Head of caudate nucleus (tissue), 42 donors: ENCODE measurements at places on chromosomes 5 and 9.

DNA sequence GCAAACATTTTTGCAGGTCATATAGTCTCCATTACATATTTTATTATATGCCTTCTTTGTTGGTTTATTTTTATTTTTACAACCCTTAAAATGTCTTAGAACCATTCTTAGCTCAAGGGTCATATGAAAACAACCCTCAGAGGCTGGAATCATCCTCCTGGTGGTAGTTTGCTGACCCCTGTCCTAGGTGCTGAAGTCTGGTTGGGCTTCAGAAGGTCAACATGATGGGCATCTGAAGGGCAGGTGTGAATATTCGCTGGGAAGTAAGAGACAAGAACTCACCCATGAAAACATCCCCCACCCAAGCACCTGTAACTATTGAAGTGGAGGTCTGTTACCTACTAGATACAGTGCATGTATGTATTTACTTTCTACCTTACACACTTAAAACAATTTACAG is 75.4 kb downstream of the OSMR start:
- DNase-seq, result no peak

DNA sequence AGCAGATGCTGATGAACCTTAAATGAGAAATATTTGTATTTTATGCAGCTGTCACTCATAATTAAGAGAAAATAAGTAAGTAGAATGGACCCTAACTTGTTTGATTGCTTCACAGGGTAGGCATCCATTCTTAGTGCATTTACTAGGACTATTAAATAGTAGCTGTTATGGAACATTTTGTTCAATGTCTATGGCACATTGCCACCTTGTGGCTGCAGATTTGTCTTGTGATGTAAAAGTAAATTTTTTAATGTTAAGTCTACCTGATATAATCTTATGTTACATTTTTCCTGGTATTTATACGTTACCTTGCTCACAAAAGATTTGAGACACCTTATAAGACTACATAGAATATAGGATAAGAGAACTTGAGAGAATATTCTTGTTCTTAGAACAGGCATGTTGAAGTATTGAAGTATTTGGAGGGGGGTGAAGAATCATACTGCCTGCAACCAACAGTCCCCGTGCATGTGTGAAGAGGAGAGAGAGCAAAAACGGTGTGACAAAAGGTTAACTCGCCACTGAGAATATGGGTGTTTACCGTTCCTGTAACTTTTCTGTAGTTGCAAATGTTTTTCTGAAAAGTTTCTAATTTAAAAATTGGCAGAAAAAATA is 161.1 kb downstream of the MAST4 start:
- DNase-seq, result peak; percentile 57

- peak; percentile 10 for DNase-seq
Observed at GRCh38 chr5:66597183-66597757, 1.1 kb downstream of the MAST4 start.

DNA sequence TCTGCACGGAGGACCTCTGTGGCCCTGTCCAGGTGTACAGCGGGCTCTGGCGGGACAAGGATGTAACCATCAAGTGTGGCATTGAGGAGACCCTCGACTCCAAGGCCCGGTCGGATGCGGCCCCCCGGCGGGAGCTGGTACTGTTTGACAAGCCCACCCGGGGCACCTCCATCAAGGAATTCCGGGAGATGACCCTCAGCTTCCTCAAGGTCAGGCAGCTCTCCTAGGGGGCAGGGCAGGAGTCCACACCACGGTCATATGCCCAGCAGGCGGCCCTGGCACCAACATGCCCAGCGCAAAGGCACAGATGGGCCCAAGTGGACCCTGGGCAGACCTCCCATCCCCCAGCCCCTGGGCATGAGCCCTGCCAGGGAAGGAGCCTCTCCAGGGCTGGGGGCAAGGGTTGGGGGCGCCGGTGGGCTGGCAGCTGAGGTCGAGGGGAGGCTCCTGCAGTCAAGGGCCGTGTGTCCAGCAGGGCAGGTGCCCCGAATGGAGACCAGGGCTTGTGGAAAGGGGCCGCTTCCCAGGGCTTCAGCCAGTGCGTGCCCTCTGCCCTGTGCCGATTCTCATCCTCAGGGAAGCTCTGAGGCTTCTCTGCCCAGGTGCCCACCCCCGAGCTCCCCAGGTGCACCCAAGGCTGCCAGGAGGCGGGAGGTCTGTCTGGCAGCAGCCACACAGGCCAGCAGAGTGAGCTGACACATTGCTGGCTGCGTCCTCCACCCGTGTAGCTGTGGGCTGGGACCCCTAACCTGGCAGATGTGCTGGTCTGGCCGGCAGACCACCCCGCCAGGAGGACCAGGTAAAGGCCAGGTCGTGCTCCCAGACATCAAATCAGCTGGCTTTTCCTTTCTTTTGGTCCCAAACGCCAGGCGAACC is 10.0 kb downstream of the DIPK1B start:
- DNase-seq, result no peak

DNA sequence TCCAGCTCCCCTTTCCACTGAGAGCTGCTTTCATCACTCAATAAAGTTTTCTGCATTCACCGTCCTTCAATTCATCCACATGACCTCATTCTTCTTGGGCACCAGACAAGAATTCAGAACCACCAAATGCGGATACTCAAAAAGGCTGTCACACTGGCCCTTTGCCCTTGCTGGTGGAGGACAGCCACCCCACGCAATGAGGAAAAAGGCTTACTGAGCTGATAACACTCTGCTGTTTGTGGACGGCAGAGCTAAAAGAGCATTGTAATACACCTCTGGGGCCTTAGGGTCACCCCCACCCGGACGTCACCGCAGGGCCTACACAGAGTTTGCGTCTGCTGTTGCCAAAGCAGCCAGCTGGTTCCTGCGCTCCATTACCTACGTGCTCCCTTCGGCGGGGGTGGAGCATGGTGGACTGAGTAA is 51.2 kb upstream of the ZNF608 start:
- DNase-seq, result no peak

- no peak for DNase-seq
Observed at GRCh38 chr9:127730799-127731410, 4.2 kb downstream of the TOR2A start.

GRCh38 chr5:84279234-84279633 is 105.4 kb downstream of the EDIL3 start:
- DNase-seq, result no peak

- no peak for DNase-seq
Observed at GRCh38 chr5:176553260-176554085, 4.3 kb downstream of the CDHR2 start.

- peak; percentile 78 for DNase-seq
Observed at GRCh38 chr9:83956436-83957247, 23.4 kb downstream of the HNRNPK start.

- DNase-seq, result no peak
Observed at GRCh38 chr5:81187885-81188284, 45.2 kb upstream of the CKMT2 start.

GRCh38 chr9:78292716-78293497 is 4.0 kb upstream of the PSAT1 start:
- no peak for DNase-seq

GRCh38 chr5:17433406-17433805 is 64.6 kb upstream of the TAF11L2 start:
- no peak for DNase-seq

GRCh38 chr5:9437741-9438240 is 108.1 kb downstream of the SEMA5A start:
- DNase-seq, result no peak

- DNase-seq, result no peak
Observed at GRCh38 chr5:127076315-127077129, 3.2 kb upstream of the C5orf63 start.

- no peak for DNase-seq
Observed at GRCh38 chr5:52743970-52744369, 43.7 kb upstream of the ITGA1 start.

GRCh38 chr9:94941211-94941875 is 214.8 kb downstream of the AOPEP start:
- no peak for DNase-seq

- DNase-seq, result no peak
Observed at GRCh38 chr9:114471157-114471556, 34.1 kb downstream of the WHRN start.

GRCh38 chr5:27701931-27702903 is 663.8 kb upstream of the CDH9 start:
- no peak for DNase-seq

DNA sequence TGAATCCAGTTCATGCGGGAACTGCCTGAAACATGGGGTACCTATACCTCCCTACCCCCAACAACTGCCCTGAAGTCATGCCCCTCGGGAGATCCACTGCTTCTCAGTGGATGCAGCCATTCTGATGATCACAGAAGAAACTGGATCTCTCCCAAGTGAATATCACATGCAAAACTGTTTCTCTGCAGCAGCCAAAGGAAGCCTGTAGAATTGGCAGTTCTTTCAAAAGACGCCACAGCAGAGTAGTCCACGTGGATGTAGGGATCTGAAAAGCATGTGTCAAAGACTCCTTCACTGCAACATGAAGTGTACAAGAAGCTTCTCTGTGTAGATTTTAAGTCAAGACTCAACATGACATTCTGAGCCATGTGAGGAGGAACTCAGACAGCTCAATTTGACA is 286.7 kb downstream of the NR3C1 start:
- no peak for DNase-seq

- no peak for DNase-seq
Observed at GRCh38 chr5:141517312-141517711, 28.4 kb downstream of the PCDHGC5 start.

DNA sequence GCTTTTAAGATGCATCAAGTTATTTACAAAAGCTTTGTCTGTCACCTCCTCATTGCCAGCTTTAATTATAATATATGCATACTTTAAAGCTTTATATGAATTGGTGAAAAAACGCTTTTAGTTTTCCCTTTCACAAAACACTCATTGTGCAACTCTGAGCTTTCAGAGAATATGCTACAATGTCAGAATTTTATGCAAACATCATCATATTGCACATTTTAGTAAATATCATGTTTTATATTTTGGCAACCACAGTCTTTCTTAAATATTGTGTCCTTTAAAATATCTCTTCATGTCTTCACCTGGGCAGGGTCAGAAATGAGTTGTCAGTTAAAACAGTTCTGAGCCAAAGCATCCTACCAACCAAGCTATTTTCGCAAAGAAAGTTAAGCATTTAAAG is 601.1 kb upstream of the RORB start:
- DNase-seq, result no peak

GRCh38 chr5:106241409-106241808 is 1429.3 kb downstream of the EFNA5 start:
- no peak for DNase-seq

DNA sequence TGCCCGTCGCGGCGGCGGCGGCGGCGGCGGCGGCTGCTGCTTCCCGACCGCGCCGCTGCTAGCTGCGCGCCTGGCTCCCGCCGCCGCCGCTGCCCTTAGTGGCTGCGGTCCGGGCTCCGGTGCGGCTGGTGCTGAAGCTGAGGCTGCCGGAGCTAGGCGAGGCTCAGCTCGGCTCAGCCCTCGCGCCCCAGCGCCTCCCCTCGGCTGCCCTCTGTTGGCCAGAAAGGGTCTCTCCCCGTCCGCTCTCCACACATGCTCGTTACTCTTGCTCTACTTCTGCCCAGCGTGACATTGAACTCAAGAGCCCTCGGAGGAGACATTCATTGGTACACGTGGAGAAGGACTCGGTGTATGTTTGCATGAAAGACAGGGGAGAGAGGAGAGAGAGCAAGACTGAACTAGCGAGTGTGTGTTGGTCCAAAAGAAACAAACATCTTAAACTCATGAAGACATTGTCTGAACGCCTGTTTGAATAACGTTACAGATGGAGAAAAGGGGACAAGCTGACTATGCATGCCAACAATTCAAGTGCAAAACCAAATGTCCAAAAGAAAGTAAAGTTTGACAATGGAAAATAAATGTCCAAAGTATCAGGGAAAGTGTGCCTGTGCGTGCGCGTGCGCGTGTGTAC is at the start of gene HCN1:
TSS of gene HCN1 (minus strand) at position 175 of the 631 bp plus-strand sequence.
- peak; percentile 84 for DNase-seq

DNA sequence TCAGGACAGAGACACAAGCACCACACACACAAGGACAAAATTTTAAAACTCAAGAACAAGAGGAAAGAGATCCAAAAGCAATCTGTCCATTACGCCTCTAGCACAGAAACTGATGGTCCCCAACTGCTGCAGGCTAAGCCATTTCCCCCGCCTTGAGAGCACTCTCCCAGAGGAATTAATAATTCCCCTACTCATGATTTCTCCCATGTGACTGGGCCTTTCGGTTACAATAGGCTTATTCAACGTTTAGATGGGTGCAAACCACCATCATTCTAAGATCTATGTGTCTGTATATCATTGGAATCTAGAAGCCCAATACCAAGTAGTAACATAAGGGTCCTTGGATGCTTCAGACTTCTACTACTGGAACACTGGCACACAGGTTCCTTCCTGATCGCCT is 18.8 kb downstream of the BRD8 start:
- DNase-seq, result no peak

- DNase-seq, result no peak
Observed at GRCh38 chr9:99385814-99386279, 163.8 kb downstream of the SEC61B start.

DNA sequence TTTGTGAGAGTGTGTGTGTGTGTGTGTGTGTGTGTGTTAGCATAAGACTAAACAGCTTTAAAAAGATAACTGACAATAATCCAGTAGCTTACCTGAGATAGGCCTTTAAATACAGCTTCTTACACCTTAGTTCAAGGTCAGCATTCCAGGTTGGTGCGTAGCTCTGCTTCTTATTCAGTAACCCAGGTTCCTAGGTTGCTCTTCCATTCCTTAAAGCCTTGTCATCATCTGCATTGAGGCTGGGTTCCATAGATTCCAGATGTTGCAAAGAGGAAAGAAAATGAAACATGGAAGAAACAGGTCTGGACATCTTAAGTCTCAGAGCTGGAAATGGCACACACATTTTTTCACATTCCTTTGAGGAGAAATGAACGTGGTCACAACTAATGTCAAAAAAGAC is 53.9 kb upstream of the CAMK4 start:
- DNase-seq, result no peak

DNA sequence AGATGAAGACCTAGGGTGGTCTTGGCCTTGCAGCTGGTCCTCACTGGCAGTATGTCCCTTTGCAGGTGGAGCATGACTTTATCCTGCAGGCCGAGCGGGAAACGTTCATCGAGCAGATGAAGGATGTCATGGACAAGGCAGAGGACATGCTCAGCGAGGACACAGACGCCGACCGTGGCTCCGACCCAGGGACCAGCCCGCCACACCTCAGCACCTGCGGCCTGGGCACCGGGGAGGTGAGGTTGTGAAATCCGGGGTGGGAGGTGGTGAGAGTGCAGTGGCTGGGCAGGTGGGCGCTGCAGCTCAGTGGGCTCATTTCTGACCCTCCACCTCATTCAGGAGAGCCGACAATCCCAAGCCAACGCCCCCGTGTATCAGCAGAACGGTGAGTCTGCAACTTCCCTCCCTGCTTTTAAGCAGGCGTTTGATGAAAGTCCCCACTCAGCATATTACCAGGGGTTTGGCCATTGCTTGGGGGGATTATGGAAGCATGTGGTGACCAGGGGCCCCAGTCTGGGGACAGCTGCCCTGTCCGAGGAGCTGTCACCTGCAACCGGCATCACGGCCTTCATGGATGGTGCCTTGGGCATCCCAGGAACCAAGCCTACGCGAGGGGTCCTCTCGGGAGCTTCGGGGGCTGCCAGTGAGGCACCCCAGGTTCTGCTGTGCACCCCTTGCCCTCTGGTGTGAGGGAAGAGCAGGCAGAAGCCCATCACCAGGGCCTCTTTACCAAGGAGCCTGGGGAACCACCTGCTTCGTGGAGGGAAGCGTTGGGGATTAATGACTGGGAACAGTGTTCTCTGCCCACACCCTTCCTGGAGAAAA is 84.0 kb downstream of the WNK2 start:
- DNase-seq, result no peak
